ENCODE measurements at places on chromosomes 5 and 9.
A peak's percentile ranks its signal among the peaks of the same experiment; 100 is the strongest.

DNA sequence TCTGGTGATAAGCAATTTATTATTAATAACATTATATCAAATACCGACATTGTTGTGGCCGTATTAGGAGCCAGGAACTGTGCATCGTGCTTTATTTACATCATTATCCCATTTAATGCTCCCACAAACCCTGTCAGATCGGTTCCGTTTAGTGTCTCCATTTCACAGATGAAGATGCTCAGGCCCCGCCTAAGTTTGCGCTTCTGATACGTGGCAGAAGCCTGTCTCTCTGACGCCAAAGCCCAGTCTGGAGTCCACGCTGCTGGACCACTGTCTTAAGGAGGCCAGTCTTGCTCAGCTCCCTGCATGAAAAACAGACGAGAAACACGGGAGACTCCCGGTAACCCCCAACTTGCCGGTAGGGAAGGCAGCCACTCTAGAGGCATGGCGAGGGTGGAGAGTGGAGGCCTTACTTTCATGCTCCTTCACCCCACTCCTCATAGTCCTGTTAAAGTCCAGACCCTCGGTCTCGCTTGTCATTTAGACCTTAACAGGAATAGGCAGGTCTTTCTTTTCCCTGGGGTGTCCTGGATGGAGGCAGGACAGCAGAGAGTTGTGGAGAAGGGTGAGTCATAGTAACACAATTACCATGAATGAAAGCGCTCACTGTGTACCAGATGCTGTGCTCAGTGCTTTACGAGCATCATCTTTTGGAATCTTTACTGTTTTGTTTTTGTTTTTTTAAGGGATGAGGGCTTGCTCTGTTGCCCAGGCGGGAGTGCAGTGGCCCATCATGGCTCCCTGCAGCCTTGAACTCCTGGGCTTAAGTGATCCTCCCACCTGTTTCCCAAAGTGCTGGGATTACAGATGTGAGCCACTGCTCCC, 872 bp downstream of the TXNDC15 start:
- peak; percentile 19 for DNase-seq

DNA sequence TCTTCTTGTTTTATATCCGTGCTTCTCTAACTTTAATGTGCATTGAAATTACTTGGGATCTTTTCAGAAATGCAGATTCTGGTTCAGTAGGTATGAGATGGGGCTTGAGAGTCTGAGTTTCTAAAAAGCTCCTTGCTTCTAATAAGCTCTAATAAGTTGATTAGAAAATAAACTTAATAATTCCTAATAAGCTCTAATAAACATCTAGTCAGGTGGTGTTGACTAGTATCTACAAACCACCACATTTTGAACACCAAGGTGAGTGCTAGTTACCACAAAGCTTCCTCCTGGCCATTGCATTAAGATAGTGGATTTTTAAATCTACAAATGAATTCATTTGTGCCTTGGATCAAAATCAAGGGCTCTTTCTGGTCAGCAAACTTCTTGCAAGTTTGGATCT, 5.3 kb downstream of the TMOD1 start:
- no peak for DNase-seq

GRCh38 chr9:132156262-132156661, 5.6 kb upstream of the NTNG2 start:
- DNase-seq, result no peak

- DNase-seq, result no peak
Observed at GRCh38 chr5:115350894-115351293, 54.4 kb upstream of the CCDC112 start.

DNA sequence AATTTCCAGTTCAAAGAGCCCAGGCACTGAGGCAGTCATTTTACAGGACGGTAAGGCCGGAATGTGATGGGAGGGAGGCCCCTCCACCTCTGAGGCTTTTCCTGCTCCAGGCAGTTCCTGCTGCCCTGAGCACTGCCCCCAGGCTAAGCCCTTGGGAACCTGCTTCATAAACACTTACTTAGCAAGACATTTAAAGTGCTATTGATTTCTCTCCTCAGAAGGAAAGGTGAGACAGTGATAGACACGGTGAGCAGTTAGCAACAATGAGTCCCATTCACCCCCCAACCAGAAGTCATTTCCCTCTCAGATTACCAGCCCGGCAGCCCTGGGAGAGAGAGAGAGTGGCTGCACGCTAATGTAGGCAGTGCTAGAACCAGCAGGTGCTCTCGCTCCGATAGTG, 462.5 kb downstream of the SPOCK1 start:
- peak; percentile 59 for DNase-seq

- no peak for DNase-seq
Observed at GRCh38 chr5:61289241-61289640, 42.8 kb upstream of the ZSWIM6 start.

DNA sequence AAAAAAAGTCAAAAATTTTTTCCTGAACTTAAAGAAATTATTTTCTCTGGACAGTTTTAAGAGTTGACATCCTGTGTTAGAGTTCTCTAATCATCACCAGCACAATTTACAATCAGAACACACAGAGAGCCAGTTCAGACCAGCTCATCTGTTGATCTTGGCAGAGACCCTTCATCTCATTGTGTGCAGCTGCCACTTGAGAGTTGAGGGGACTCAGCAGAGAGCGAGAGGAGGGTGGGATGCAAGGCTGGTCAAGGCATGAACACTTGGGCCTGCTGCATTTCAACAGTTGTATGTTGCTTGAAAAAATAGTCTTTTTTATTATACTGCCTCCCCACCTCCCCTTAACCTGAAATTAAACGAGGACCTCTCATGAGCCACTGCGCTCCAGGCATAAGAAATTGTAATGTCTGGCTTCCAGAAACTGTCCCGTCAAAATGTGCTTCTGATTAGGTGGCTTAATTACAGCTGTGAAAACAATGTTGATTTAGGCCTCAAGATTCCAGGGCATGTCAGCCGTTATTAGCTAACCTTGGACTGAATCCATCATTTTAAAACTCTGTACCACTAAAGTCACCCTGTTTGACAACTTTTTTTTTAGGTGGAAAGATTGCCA, 383.6 kb downstream of the CCDC171 start:
- peak; percentile 93 for DNase-seq

DNA sequence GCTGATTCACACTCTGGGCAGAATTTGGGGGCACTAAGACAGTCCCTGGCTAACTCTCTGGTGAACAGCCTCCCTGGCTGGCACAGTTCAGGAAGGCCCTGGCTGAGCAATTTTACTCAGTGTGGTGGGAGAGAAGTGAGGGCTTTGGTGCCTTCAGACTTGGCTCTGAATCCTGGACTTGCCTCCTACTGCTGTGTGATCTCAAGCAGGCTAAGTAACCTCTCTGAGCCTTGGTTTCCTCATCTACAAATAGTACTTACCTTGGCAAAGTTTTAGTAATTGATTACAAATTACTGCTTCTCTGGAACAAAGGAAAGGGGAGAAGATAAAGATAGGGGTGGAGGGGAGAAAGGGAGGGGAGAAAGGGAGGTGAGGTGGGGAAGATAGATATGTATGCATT, 153.8 kb downstream of the DROSHA start:
- no peak for DNase-seq

DNA sequence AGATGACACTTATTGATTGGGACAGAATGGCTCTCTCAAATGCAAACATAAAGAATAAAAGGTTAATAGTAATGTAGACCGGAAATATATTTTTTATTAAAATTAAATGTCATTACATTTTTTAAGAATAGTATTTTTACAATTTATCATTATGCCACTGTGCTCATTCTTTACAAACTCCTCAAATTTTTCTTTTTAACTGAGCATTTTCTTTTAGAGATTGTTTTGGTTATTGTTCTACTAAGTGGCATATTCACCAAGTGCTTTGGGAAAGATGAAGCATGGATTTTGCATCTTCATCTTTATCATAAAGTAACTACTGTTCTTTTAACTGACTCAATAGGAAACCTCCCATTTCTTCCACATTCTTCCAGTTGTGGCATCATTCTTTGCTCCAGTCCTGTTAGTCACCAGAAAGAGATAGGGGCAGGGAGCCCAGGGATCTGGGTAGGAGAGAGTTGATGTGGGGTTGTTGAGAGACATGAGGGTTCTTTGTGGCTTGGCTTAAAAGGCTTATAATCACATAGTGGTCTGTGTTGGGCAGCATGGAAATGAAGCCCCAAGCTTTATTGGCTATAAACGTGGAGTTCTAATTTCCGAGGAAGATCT, 69.8 kb downstream of the SYK start:
- no peak for DNase-seq

- no peak for DNase-seq
Observed at GRCh38 chr5:14161825-14162556, 18.8 kb downstream of the TRIO start.

- DNase-seq, result no peak
Observed at GRCh38 chr5:151078490-151079262, 2.2 kb downstream of the TNIP1 start.

- DNase-seq, result no peak
Observed at GRCh38 chr9:131449276-131449675, 53.4 kb upstream of the POMT1 start.

DNA sequence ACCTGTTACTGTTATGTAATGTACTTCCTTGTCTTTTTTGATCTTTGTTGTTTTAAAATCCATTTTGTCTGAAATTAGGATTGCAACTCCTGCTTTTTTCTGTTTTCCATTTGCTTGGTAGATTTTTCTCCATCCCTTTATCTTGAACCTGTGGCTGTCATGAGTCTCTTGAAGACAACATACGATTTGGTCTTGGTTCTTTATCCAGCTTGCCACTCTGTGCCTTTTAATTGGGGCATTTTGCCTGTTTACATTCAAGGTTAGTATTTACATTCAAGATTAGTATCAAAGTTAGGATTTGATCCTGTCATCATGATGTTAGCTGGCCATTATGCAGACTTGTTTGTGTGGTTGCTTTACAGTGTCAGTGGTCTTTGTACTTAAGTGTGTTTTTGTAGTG, 156.8 kb downstream of the GDNF start:
- no peak for DNase-seq

GRCh38 chr9:112252194-112252593, 77.1 kb upstream of the SUSD1 start:
- no peak for DNase-seq

DNA sequence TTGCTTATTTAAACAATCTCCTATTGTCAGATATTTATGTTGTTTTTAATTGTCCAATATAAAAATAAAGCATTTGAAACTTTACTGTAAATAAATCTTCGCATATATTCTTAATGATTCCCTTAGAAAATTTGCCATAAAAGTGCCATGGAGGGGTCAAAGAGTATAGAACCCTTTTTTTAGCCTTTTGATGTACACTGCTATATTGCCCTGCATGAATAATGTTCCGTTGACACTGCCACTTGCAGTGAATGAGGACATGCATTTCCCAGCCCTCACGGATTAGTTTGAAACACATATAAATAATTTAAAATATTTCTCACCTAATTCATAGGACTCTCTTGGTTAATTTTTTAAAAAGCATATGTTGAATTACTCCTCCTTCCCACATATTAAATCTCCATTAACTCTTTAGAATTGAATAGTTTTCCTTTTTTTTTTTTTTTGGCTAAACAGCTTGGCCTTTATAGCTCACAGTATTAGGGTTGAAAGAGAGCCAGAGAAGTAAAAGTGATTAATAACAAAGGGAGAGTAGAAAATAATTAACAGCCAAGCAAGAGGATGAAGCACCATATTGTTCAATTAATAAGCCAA, 129.8 kb upstream of the SGCD start:
- no peak for DNase-seq

GRCh38 chr9:95237336-95237735, 80.2 kb downstream of the FANCC start:
- no peak for DNase-seq

- no peak for DNase-seq
Observed at GRCh38 chr5:53183880-53184279, 74.3 kb upstream of the MOCS2 start.

- DNase-seq, result no peak
Observed at GRCh38 chr5:12272389-12272788, 368.1 kb upstream of the CTNND2 start.

- DNase-seq, result no peak
Observed at GRCh38 chr5:73789851-73790281, 163.9 kb downstream of the ARHGEF28 start.

DNA sequence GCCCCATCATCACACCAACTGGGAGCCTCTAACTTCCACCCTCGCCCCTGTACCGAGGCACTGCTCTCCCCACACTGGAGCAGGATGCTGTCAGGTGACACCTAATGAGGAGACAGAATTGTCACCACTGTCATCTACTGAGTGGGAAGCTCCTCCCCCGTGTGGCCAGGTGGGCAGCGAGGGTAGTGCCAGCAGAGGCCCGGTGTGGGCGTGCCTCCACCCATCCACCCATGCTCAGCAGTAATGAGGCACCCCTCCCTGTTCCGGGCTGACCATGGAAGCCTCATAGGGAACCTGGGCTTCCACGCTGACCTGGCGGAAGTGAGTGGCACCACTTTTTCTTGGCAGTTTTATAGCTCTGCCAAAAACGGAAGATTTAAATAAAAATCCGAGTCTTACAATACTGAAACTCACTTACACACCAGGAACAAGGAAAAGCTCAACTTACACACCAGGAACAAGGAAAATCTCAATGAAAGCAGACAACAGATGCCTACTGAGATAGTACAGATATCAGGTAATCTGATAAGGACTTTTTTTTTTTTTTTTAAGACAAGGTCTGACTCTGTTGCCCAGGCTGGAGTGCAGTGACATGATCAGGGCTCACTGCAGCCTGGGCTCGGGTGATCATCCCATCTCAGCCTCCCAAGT, 30.6 kb upstream of the ASS1 start:
- no peak for DNase-seq

DNA sequence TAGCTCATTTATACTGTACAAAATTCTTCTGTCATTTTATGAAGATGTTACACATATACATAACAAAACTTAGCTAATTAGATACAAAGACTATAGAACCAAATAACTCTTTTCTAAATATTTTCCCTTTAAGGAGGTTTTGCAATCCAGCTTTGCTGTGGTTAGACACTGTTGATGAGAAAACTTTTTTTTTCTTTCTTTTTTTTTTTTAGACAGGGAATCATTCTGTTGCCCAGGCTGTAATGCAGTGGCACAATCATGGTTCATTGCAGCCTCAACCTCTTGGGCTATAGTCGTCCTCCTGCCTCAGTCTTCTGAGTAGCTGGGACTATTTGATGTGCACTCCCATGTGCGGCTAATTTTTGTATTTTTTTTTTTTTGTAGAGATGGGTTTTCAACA, 38.5 kb upstream of the CDKN2B start:
- no peak for DNase-seq

GRCh38 chr5:175680020-175680419, 22.1 kb downstream of the HRH2 start:
- DNase-seq, result no peak

DNA sequence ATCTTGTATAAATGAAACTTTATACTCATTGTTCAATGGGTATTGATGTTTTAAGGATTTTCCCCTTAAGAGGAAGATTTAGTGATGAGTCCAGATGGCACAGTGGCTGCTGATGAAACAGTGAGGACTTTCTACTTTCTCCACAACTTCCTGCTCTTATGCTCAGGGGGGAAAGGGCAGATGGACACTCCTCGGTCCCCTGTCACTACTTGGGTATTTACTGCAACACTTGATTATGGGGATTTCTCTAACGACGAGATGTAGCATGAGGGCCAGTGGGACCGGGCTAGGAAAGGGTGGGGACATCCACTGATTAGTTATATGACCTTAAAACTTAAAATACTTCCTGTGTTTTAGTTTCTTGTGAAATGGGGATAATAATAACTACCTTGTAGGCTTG, 146.1 kb upstream of the HMHB1 start:
- DNase-seq, result no peak

GRCh38 chr5:99243111-99243510, 314.3 kb upstream of the CHD1 start:
- no peak for DNase-seq
